Retinal pigment epithelial cell (primary cell): ENCODE measurements at places on chromosomes 3 and 15.

DNA sequence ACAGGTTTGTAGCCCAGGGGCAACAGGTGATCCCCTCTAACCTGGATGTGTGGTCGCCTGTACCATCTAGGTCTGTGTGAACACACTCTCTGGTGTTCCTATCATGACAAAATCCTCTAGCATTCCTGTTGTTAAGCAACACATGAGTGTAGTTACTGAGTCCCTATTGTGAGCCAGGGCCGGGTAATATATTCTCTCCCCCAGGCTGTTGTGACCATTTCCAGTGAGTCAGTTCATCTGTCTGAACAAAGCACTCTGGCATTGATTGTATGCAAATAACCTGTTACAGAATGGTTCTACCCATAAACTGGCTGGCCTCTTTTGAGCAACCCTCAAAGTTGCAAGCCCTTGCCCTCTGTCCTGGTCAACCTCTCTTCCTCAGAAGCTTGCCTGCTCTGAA, 2.6 kb upstream of the FLNB start:
- DNase-seq = no peak

GRCh38 chr3:34357461-34357860, 559.0 kb downstream of the PDCD6IP start:
- DNase-seq = no peak

- no peak for DNase-seq
These were observed 37.8 kb downstream of the MITF start for GRCh38 chr3:69776920-69777581.

- DNase-seq = no peak
These were observed 42.1 kb downstream of the GOLGA6A start for GRCh38 chr15:74040109-74040850.

DNA sequence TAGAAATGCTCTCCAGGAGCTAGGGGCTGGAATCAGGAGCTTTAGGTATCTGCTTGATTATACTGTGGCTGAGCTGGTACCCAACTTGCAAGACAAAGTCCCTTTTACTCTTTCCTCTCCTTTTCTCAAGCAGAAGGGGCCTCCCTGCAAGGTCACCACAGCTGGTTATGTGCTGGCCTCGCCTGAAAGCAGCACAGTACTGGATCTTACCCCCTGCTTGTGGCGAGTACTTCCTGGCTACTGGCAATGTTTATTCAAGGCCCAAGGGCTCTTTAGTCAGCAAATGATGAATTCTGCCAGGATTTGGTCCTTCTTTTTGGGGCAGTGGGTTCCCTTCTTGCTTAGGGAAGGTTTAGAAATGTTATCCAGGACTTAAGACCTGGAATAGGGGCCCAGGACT, 234.6 kb downstream of the RAP2B start:
- no peak for DNase-seq
